ENCODE measurements at places on chromosomes 1 and 21. TPM values are rescaled to one million over a fixed set of nuclear protein-coding genes. Genes with fewer than 3 reads are reported as not detected.

GRCh38 chr1:17046334-17046657 lies 7.5 kb downstream of the SDHB start:
- DNase-seq = no peak

DNA sequence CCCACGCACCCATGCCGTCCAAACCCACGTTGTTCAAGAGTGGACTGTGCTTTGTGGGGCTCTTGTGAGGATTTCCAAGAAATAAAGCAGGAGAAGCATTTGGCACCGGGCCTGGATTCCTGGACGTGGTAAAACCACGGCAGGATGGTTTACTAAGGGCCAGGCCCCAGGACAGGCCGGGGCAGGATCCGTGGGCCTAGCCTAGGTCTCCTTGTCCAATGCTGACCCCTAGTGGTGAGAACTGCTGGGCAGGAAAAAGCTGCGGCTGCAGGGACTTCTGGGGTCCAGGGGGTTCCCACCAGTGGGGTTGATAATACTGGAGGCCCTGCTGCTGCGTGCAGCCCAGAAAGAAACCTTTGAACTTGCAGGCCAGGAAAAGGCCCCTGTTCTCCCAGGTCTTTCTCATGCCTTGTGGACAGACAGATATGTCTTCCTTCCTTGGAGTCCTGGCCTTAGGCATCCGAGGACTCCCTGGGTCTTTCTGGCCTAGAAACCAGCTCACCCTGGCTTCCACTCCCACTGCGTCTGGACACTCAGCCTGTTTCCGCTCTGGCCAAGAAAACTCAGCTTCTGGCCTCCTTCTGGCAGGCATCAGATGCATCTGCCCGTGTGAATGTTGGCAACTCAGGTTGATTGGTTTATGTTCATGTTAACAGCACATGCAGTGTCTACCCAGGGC lies 106.9 kb upstream of the TMEM51 start:
- DNase-seq = peak; percentile 28

- DNase-seq = no peak
Measured at GRCh38 chr1:201850053-201850397, 21.1 kb downstream of the IPO9 start.

Gene PRDM16
- 6.7 TPM for total RNA-seq

Gene SLC9C2
- 8.3 TPM for total RNA-seq

DNA sequence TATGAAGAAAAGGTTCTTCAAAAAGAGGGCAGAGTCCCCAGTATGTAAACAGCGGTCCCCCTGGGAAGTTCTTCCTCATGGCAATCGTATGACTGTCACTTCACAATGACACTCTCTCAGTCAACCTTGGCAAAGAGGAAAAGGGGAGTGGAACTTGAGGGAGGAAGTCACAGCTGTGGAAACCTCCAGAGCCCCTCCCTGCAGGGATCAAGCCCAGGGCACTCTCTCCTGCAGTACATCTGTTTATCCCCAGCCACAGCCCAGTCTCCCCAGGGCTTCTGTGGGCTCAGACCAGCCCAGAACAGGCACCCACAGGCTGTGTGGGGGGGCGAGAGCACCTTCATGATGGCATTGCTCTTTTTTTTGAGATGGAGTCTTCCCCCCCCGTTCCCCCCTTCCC lies 2.0 kb downstream of the ATP13A2 start:
- DNase-seq = no peak

Gene DNAI4
- total RNA-seq = 34.9 TPM

- DNase-seq = no peak
Measured at GRCh38 chr1:155104605-155105534, 22.8 kb upstream of the EFNA1 start.

DNA sequence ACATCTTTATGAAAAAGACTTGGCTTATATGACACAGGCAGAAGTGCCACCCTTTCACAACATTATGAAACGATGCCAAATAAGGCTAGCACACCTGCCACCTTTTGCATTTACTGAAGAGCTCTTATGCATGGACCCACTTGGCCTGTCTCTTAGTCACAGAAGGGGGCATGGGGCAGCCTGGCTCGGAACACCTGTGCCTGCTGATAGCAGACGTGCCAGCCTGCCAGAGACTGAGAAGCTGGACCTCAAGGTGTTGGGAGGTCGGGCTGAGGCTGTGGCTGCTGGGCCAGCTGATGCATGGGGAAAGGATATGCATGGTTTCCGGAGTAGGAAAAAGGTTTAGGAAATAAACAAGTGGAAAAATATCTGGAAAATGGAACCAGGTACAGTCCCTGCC lies 21.5 kb downstream of the RCAN1 start:
- DNase-seq = no peak

DNA sequence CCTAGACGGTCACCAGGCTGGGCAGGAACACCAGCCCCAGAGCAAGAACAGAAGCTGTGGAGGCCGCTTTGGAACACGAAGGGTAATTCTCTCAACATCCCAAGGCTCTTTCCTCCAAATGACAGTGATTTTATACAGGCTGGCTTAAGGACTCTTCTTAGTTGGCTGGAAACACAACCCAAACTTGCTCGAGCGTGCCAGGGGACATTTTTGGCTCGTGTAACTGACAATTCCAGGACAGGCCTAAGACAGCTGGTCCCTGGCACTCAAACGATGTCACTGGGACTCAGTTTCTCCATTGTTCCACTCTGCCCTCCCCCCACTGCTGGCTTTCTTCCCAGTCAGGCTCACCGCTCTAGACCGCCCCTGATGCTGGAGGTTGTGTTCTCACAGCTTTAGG lies 164.7 kb downstream of the NPHP4 start:
- DNase-seq = no peak

- no peak for DNase-seq
Measured at GRCh38 chr1:171343727-171344472, 29.9 kb downstream of the FMO4 start.

Gene SRGAP2C
- 56.6 TPM for total RNA-seq

- DNase-seq = no peak
Measured at GRCh38 chr21:25578056-25578961, 29.0 kb downstream of the MRPL39 start.

GRCh38 chr1:230807029-230807428 lies 59.8 kb downstream of the CAPN9 start:
- DNase-seq = peak; percentile 94

Gene MAP3K21
- total RNA-seq = 4.1 TPM

DNA sequence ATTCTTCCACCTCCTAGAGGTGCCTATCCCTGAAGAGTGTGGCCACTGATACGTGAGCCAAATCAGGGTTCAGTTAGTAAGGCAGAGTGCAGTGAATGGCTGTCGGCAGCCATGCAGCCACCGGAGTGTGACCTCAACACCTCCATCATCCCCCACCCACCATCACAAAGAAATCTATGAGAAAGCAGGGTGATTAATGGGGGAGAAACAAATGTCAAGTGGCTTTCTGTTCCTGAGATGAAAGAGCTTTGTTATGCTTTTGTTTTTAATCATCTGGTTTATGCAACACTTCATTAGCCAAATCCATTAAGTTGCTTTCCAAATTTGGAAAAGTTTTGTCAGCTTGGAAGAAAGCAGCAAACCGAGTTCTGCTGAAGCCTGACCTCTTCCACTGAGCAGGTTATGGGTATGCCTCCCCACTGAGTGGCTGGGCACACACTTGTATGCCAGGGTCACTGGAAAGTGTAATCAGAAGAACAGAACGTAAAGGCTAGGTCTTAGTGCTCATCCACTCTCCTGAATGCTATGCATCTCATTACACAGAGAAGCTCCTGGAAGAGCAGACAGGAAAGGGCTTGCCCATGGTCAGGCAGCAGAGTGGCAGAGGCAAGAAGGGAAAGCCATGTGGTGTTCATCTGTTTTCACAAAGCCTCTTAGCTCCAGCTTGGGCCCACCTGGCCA lies 57.1 kb upstream of the ATP1B1 start:
- no peak for DNase-seq

Gene SH2D5
- 0.62 TPM for total RNA-seq

GRCh38 chr1:175234639-175235038 lies 42.1 kb upstream of the KIAA0040 start:
- DNase-seq = no peak

Data from occipital lobe (tissue), 3 donors.